NCI-H1092 (cell line): ENCODE measurements at places on chromosomes 11 and 22.

- DNase-seq, result no peak
Observed at GRCh38 chr11:117733316-117733715, 63.7 kb downstream of the DSCAML1 start.

GRCh38 chr22:35561796-35562526 lies 21.3 kb downstream of the RASD2 start:
- no peak for DNase-seq

- DNase-seq, result peak; percentile 7
Observed at GRCh38 chr22:50030297-50031188, 18.0 kb upstream of the IL17REL start.

DNA sequence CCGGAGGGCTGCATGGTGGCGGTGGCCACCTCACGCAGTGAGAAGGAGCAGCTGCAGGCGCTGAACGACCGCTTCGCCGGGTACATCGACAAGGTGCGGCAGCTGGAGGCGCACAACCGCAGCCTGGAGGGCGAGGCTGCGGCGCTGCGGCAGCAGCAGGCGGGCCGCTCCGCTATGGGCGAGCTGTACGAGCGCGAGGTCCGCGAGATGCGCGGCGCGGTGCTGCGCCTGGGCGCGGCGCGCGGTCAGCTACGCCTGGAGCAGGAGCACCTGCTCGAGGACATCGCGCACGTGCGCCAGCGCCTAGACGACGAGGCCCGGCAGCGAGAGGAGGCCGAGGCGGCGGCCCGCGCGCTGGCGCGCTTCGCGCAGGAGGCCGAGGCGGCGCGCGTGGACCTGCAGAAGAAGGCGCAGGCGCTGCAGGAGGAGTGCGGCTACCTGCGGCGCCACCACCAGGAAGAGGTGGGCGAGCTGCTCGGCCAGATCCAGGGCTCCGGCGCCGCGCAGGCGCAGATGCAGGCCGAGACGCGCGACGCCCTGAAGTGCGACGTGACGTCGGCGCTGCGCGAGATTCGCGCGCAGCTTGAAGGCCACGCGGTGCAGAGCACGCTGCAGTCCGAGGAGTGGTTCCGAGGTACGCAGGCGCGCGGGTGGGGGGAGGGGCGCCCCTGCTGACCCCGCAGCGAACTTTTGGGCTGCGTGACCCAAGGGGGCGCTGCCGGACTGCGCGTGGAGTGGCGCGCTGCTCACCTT lies 670 bp downstream of the NEFH start:
- DNase-seq, result no peak

- no peak for DNase-seq
Observed at GRCh38 chr11:3613998-3614741, 27.6 kb downstream of the ART5 start.

DNA sequence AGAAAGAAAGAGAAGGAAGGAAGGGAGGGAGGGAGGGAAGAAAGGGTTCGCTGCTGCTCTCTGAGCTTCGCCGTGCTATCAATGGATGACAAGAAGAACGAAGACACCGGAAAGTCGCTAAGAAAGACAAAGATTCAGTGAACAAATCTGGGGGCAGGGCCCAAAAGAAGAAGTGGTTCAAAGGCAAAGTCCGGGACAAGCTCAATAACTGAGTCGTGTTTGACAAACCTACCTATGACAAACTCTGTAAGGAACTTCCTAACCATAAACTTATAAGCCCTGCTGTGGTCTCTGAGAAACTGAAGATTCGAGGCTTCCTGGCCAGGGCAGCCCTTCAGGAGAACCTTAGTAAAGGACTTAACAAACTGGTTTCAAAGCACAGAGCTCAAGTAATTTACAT lies 2.9 kb upstream of the TTLL1 start:
- no peak for DNase-seq
